Colonic mucosa (tissue), 4 donors: ENCODE measurements at places on chromosomes 3 and 15. TPM values are rescaled to one million over a fixed set of nuclear protein-coding genes. Genes with fewer than 3 reads are reported as not detected.

DNA sequence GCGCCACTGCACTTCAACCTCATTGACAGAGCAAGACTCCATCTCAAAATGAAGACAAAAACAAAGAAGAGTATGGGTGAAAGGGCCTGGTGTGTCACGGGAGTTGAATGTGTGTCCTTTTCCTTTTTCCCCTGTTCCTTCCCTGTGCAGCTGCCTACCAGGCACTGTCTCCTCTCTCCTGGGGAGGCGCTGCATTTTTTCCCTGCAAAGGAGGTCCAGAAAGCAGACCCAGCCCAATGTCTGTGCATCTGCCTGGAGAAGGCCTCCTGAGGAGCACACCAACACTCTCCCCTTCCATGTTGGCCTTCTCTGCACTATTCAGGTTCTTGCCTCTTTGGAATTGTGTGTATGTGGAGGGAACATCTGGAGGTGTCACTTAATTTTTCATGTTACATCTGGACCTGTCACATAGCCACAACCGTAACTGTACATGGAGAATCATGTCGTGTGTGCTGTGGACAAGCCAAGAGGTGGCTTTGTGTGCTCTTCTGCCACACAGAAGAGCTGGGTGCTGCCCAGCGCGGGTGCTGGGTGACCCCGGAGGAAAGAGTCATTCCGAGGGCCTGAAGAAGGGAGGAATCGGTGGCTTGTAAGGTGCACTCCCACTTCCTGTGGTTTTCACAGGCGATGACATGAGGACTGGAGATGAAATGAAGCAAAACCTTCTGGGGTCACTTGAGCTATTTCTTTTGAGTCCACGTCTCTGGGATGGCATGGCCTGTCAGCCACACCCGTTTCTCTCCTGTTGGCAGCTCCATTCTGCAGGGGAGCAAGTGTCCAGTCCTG, 46.5 kb upstream of the CGNL1 start:
- no peaks in the 10 kb centered on the region for H3K4me1 ChIP-seq
- no peak overlapping the region for H3K4me3 ChIP-seq
- DNase-seq, result no peak
- H3K27me3 ChIP-seq, result no peaks in the 10 kb centered on the region

IQCF5 gene
- not detected for total RNA-seq

- no peaks in the 10 kb centered on the region for H3K4me1 ChIP-seq
- no peak overlapping the region for H3K27ac ChIP-seq
- H3K36me3 ChIP-seq, result no peaks in the 10 kb centered on the region
- no peak overlapping the region for H3K4me3 ChIP-seq
These were observed 194.0 kb upstream of the FEZF2 start for GRCh38 chr3:62567097-62568021.

GRCh38 chr3:135558150-135558783, 407.3 kb upstream of the PPP2R3A start:
- H3K4me1 ChIP-seq, result no peaks in the 10 kb centered on the region
- H3K27ac ChIP-seq, result no peak overlapping the region
- H3K27me3 ChIP-seq, result no peaks in the 10 kb centered on the region
- H3K36me3 ChIP-seq, result no peaks in the 10 kb centered on the region

RAD51 gene
- 10.0 TPM for total RNA-seq

LRRIQ4 gene
- not detected for total RNA-seq

LDHAL6B gene
- total RNA-seq, result not detected

FEZF2 gene
- not detected for total RNA-seq

DNA sequence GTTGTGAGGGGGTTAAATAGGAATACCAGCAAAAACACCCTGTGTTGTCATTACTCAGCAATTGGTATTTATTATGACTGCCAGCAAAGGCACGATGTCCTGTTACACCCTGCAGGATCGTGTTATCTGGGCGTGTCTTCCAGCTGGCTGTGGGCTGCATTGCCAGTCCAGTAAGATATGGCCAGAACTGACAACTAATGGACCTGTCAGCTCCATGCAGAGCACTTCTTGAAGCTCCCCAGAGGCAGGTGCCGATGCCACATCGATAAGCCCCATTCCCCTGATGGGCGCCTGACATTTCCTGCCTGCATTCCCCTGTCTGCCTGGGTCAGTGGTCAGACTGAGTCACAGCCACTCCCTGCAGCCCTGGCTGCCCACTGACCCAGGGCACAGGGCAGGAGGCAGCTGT, 79.7 kb upstream of the RASGRF1 start:
- no peaks in the 10 kb centered on the region for H3K4me1 ChIP-seq
- no peaks in the 10 kb centered on the region for H3K27me3 ChIP-seq
- no peak for DNase-seq

CDCP1 gene
- 84.5 TPM for total RNA-seq

GRCh38 chr3:184334470-184335158, 2.8 kb upstream of the FAM131A start:
- no peak overlapping the region for H3K4me3 ChIP-seq
- H3K36me3 ChIP-seq, result peaks cover 30% of the 10 kb centered on the region
- DNase-seq, result no peak
- H3K27me3 ChIP-seq, result no peaks in the 10 kb centered on the region
